ENCODE measurements at places on chromosomes 11 and 22. TPM values are rescaled to one million over a fixed set of nuclear protein-coding genes. Genes with fewer than 3 reads are reported as not detected.

The CARD10 gene
- total RNA-seq: 59.3 TPM

The NDUFA6 gene
- 131 TPM for total RNA-seq

The PRG2 gene
- not detected for total RNA-seq

The PRR33 gene
- total RNA-seq: not detected

The TMPRSS13 gene
- 1.5 TPM for total RNA-seq

The SGSM1 gene
- 3.9 TPM for total RNA-seq

The CALCA gene
- 0.29 TPM for total RNA-seq

The C11orf91 gene
- not detected for total RNA-seq

The GLYATL2 gene
- not detected for total RNA-seq

DNA sequence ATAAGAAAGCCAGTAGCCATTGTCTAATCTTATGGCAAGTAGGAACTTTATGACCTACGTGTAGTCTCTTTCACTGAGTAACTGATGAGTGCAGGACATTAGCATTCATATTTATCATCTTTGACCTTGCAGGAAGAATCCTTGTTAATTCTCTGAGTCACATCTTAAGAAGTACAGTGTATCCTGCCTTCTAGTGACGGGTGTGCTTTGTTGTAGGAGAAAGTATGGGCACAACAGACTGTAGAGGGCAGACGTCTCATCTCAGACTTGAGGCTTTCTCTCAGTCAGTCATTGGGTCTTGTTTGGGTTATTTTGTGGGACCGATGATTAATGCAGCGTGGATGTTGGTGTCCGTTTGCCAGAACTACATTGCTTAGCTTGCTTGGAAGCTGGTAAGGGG lies 6.8 kb downstream of the RNF214 start:
- no peak for DNase-seq

DNA sequence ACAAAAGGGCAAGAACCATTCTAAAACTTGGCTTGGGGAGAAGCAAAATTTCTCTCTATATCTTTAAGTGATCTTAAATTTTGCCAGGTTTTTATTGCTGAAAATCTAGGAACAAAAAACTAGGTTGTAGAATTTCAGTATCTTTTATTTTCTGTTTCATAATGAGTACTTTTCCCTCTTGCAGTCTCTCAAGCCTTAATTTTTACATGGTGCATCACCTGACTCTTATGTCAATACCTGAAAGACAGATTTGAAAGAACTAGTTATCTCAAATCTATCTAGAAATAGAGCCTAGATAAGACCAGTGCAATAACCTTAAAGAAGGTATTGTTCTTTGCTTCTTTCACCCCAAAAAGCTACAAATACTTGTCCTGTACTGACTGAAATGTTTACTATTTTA lies 122.1 kb downstream of the TRIM44 start:
- DNase-seq: no peak

GRCh38 chr22:34913826-34914225 lies 152.1 kb upstream of the ISX start:
- DNase-seq: no peak

DNA sequence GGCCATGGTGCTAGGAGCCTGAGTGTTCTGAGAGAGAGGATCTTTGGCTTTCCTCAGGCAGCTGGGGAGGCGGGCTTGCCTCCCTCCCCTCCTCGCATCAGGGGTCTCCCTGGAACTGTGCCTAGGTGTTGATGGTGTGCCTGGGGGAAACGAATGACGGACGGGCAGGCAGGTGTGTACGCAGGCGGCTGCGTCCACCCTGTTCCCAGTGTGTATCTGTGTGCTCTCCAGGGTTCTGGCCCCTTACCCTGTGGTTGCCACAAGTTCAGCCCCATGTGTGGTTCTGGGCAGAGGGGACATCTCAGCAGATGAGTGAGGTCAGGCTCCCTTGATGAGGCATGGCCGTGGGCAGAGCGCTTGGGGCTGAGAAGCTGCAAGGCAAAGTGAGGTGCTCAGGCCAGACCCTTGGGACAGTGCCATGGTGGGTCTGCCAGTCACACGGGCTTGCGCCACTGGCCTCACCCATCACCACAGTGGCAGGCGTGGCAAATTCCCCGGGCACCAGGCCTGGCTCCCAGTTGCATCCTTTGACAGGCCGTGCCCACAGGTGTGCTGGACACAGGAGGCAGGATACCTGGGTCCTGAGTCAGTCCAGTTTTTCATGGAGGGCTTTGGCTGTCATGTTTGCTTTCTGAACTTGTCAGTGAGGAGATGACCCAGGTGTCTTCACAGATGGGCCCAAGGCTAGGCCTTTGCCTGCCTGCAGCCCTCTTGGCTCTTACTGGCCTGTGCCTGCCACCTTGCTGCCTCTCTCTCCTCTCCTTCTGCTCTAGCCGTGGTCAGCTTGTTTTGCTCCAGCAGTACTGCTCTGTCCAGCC lies 27.3 kb downstream of the GNAZ start:
- DNase-seq: no peak

DNA sequence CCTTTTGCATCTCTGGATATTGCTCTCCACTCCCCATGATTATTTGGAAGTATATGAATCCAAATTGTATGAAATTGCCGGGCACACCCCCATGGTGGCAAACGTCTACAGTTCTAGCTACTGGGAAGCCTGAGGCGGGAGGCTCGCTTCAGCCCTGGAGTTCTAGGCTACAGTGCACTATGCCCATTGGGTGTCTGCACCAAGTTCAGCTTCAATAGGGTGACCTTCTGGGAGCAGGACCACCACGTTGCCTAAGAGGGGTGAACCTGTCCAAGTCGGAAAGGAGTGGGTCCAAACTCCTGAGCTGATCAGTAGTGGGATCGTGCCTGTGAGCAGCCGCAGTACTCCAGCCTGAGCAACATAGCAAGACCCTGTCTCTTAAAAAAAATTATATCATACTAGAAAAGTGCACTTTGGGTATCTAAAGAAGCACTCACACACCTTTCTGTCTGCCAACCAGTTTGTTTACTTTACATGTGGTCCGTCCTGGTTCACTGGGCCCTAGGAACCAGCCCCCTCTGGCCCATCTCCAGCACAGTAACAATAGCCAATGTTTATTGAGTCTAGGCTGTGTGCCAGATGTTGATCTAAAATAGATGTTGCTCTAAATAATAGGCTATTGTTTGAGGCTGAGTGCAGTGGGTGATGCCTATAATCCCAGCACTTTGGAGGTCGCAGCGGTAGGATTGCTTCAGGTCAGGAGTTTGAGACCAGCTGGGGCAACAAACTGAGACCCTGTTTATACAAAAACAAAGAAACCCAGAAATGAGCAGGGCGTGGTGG lies 16.4 kb upstream of the KAT5 start:
- peak; percentile 85 for DNase-seq

DNA sequence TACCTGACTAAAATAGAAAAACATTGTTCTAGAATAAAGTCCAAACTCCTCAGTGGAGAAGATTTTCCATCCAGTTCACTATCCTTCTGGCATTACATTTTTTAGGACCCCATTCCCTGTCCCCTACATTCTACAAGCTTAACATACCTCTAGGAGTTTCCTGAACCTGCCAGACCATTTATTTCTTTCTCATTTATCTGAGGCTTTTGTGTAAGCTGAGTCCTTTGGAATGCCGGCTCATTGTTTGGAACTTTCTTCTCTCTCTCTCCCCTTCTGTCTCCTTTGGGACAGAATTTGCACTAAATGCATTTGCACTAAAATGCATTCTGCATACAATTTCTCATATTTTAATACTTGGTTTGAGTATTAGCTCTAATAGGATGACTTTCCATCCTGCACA lies 393.0 kb upstream of the ANO3 start:
- DNase-seq: no peak

GRCh38 chr11:48104568-48104924 lies 112.1 kb upstream of the OR4B1 start:
- DNase-seq: no peak

DNA sequence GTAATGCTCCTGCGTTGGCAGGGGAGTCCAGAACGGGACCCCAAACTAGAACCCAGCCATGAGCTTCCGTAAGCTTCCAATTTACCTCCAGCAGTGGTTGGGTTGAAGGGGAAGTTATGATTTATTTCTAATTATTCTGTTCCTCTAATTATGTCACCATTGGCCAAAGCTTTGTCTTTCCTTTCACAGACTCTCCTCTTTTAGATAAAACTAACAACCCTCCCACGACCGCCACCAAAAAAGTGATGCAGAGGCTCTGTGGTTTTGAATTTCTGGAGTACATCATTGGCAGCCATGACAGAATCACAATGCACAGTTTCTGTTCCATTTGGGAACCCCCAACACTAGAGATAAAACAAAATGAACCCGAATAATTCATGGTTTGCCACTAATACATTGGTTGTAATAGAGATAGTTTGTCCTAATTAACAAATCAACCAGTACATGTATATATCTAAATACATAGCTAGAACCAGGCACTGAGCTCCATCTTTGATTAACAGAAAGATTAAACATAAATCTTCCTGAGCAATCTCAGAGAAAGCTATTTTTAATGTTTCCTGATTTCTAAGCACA lies 64.3 kb downstream of the ETS1 start:
- no peak for DNase-seq

DNA sequence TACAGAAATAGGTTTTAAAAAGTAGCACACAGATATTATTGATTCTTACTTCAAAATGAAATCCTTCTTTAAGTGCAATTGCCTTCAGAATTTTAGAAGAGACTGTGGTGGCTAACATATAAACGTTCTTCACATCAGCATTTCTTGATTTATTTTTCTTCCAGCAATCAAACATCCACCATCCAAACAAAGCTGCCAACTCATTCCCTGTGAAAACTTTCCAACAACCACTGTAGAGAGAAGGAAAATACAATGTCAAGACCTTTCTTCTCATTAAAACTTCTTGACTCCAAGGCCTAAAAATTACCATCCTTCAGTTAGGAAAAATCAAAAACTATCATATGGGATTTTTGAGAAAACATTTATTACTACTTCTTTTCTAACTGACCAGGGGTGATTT lies 34.0 kb upstream of the P4HA3 start:
- DNase-seq: no peak

GRCh38 chr22:20034143-20034542 lies 13.2 kb downstream of the TANGO2 start:
- DNase-seq: no peak

DNA sequence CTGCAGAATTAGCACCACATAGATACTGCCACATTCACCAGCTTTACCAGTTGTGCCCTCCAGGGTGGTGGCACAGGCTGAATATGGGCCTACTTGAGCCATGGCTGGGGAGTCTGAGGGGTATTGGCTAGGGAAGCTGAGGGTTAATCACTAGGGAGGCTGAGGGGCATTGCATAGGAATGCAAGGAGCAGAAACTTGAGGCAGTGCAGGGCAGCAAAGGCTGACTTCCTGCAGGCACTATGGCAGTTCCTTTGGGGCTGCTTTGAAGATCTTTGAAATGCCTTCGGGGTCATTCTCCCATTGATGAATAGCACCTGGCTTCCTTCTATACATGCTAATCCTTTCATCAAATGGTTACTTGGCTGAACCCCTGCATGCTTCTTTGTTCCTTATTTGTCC lies 171.5 kb downstream of the RCN1 start:
- DNase-seq: no peak

DNA sequence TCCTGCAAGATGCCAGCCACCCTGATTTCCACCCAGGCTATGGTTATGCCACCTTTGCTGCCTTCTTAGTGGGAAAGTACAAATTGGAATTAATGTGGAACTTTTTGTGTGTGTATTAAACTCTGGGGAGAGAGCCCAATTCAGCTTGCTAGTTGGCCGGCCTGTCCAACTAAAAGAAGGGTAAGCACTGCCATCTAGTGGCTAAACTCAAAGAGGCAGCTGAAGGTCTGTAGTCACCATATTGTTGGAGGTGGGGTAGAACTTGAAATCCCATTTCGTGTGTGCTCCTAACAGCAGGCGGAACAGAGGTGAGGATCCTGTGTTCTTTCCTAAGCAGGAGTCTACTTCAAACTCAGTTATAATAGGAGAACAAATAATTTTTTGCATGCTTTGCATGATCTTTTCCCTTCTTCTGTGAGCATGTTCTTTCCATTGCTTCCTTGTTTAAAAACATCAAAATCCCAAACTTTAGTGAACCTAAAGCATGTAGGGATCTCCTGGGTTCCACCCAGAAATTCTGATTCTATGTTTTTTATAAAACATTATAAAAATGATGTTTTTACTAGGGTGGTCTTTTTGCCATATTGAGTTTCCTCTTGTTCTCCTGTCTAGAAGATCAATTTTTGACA lies 138.8 kb upstream of the SORL1-AS1 start:
- DNase-seq: peak; percentile 81

DNA sequence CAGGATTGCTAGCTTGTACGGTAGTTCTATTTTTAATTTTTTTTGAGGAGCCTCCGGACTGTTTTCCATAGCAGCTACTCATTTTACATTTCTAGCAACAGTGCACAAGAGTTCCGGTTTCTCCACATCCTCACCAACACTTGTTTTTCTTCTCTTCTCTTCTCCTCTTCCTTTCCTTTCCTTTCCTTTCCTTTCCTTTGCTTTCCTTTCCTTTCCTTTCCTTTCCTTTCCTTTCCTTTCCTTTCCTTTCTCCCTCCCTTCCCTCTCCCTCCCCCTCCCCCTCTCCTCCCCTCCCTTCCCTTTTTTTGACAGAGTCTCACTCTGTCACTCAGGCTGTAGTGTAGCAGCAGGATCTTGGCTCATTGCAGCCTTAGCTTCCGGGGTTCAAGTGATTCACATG lies 9.3 kb downstream of the WBP2NL start:
- DNase-seq: no peak

DNA sequence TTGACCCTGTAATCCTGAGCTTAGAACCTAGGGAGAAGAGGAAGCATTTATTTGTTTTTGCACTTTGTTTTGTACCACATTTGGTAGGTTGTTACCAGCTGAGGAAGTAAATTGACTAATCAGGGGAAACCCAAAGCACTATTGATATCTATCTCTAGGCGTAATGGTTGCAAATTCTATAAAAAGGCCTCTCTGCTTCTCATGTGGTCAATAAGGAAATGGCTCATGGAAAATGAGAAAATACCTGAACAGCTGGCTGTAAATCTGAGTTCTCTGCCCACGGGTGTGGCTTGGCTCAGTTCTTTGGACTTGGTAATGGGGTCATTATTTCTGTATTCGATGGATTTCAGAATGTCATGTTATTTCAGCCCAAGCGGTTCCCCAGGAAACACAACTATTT lies 42.4 kb downstream of the BARX2 start:
- DNase-seq: peak; percentile 65

GRCh38 chr11:127199306-127199801 lies 198.8 kb upstream of the KIRREL3 start:
- no peak for DNase-seq

DNA sequence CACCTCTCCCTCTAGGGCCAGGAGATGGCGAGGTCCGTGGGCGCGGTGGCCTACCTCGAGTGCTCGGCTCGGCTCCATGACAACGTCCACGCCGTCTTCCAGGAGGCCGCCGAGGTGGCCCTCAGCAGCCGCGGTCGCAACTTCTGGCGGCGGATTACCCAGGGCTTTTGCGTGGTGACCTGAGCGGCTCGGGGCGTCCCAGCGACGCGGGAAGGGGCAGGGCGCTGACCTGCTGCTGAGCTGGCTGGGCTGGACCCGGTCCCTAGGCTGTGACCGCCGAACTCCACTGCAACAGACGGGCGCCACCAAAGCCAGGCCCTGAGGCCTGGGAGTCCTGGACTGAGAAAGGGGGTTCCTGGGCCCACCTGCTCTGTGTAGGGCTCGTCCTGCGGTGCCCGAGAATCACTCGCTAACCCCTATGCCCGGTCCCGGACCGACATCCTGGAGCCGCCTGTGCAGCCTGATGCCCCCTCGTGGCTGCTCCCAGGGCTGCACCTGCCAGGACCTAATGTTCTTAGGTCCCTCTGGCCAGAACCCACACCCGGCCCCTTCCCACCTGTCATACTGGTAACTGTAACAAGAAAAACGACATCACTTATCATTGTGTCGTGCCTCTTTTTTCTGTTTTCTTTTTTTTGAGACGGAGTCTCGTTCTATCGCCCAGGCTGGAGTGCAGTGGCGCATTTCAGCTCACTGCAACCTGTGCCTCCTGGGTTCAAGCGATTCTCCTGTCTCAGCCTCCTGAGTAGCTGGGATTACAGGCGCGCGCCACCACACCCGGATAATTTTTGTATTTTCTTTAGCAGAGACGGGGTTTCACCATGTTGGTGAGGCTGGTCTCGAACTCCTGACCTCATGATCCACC lies 15.0 kb downstream of the RHOD start:
- peak; percentile 88 for DNase-seq

Measured in colonic mucosa (tissue), 4 donors.